ENCODE measurements at places on chromosomes 16 and 17.

DNA sequence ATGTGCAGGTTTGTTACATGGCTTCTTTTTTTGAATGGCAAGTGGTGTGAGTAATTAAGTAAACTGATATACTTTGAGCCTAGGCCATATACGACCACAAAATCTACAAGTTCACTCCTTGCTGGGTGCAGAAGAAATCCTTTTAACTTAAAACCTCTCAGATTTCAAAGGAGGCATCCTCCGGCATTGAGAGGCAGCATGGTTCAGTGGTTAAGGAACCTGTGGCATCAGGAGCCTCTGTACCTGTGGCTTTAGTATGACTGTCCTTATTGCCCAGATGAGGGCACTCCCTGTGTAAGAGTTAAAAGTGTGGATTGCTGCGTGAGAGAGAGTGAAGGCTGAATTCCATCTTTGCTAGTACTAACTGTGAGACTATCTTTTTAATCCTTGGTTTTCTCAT is 3.3 kb downstream of the NLRP1 start:
- DNase-seq, result no peak

- DNase-seq, result no peak
Observed at GRCh38 chr16:24002619-24003018, 166.8 kb downstream of the PRKCB start.

DNA sequence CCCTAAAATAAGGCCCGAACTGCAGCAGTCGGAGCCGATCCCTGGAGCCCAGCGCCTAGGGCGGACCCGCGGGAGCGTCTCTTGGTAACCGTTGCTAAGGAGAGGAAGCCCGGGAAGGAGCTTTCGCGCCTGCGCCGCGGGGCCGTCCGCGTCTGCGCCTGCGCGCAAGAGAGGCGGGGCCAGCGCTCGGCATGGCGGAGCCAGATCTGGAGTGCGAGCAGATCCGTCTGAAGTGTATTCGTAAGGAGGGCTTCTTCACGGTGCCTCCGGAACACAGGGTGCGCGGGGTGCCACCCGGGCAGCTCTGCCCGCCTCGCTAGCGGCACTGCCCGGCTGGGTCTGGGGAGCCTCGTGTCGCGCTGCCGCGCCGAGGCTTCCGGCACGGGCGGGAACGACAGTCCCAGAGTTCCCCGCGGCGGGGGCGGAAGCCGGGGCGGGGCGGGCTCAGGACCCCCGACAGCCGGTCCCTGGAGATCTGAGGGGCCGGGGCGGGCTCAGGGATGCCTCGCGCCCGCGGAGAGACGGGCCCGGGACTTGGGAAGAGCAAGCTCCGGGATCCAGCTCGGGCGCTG is at the start of gene CDK10:
Gene CDK10, plus strand, starts transcription at position 170 of the 572 bp plus-strand sequence. Its CDS starts 22 bp downstream, at position 192.
- peak; percentile 85 for DNase-seq

DNA sequence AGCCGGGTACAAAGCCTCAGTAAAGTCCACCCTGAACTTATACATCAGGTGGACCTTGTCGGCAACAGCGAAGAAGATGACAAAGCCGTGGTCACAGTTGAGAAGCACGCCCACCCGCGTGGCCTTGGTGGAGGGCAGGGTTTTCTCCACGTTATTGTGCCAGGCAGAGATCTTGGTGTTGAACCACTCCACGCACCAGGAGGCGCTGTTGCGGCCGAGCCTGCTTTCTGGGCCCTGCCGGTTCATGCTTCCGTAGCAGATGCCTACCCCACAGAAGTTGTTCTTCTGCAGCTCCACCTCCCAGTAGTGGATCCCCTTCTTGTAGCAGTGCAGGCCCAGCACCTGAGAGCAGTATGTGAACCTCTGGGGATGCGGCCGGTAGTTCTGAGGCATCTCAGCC is 22.1 kb downstream of the TRIM25 start:
- peak; percentile 36 for DNase-seq

DNA sequence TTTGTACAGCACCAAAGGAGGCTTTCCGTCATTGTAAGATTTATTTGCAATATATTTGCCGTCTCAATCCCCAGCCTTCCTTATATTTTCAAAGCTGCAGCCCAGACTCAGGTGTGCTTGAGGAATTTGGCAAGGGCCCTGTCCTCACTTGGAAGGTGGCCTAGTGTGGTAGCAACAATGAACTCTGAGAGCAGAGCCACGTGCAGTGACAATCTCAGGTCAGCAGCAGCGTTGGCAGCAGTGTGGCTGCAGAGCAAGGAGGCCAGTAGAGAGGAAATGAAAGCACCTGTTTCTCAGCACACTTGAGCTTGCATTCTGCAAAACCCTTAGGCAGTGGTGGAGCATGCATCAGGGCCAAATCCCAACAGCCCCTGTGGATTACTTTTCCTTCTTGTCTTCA is 613.5 kb downstream of the RBFOX1 start:
- no peak for DNase-seq

DNA sequence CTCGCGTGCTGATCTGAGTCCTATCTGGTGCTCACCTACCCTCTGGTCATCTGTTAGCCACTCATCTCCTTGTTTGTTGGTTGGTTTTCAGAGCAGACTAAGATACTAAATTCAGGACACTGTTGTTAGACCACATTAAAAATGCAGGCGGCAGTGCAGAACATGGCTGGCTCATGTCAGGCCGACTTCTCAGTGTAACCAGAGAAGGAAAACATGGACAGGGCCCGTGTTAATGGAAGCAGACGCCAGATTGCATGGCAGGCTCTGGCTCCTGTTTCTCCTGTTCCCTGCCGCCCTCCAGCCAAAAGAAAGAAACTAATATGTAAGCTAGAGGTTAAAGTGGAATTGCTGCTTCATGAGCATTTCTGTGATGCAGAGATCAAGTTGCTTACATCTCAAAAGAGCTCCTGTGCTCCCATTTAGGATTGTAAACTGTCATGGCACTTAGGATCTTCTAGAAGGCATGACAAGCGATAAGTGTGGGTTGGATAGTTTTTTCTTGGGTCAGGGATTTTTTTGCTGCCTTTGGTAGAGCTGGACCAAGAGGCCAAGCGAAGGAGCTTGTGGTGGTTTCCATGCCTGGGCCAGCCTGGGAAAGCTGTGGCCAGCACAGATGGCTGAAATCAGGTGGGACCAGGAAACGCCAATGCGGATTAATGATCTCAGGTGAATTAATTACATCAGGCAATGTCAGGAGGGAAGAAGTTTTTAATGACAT is 56.1 kb downstream of the YPEL2 start:
- DNase-seq, result no peak

GRCh38 chr16:11501632-11502031 is 85.1 kb downstream of the LITAF start:
- DNase-seq, result no peak

GRCh38 chr16:21224800-21225199 is 8.7 kb upstream of the ANKS4B start:
- DNase-seq, result no peak

DNA sequence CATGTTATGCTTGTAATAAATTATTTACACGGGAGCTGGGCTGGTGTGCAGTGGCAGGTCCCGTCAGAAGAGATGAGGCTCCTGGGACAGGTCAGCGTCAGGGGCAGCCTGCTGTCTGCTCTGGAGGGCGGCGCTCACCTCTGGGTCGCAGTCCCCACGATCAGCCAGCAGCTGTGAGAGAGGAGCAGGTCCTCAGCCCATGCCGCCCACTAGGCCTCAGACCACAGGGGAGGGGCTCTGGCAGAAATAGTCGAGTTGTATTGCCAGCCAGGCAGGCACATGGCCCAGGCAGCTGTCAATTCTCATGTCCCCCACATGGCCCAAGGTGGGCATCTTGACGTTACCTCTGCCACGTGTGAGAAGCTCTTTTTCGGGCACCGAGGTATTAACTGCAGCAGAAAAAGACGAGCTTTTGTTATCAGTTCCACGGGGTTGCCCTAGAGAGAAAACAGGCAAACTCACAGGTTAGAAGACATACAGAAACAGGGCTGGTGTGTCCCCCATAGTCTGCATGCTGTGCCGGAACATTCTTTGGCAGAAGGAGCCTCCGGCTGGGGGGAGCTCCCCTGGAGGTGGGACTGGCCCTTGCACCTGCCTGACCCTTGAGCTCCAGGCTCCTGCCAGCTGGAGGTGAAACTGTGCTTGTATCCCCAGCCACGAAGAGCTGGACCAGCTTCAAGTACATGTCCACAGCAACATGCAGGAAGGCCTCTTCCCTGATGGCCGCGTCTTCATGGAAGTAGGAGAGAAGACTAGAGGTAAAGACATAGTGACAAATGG is 17.4 kb downstream of the ZNF276 start:
- DNase-seq, result no peak

GRCh38 chr16:12406926-12407690 is 396.6 kb downstream of the CPPED1 start:
- DNase-seq, result no peak

DNA sequence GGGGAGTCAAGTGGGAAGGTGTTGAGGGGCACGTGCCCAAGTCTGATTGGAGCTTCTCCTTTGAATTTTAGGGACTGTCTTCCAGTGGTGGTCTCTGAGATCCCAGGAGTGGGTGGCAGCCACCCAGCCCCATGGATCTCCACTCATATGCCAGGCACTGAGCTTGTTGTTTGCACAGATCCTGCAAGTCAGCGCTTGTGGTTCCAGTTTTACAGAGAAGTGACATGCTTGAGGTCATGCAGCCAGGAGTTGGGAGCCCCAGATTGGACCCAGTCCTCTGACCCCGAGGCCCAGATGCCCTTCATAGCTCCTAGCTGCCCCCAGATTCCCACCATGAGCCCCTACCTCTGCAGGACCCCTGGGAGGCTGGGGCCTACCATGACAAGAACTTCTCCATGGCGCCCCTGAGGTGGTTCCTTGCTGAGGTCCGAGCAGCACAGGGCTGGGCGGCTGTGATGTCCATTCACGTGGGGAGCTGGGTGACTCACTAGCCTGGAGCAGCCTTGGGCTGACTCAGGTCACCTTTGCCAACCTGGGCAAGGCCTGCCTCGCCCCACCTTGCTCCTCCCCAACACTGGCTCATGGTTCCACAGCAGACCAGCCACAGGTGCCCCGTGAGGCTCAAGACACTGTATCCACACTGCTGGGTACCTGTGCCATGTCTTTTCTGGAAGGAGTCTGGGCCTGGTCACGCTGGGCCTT is 47.4 kb downstream of the RAI1 start:
- DNase-seq, result no peak

DNA sequence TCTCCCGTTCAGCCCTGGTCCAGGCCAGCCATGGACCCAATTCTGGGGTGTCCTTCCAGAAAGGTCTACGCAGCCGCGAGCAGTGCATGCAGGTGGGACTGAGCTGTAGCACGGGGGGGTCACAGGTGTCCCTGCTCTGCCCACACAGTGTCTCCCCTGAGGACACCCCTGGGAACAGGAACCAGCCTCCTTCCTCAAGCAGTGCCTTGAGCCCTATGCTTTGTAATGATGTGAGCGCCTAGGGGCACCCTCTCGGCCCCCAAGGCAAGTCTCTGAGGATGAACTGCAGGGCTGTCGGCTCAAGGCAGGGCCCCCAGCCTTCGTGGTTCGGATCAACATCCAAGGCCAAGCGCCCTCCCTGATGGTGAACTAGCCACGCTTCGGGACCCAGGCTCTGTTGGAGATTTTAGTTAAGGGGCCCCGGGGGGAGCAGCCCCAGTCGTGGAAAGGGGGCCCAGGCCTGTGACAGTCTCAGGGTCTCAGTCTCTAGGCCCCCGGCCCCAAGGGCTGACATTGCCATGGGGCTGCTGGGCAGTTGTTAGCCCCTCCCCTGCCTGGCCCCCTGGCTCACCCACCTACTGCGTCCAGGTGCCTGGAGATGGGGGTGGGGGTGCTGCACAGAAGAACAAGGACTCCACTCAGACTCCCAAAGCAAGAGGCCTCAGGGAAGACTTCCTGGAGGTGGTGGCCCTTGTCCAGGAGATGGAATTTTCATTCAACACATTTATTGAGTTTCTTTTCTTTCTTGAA is 2.3 kb downstream of the IL17C start:
- DNase-seq, result no peak
